ENCODE measurements at places on chromosomes 2 and 18.

DNA sequence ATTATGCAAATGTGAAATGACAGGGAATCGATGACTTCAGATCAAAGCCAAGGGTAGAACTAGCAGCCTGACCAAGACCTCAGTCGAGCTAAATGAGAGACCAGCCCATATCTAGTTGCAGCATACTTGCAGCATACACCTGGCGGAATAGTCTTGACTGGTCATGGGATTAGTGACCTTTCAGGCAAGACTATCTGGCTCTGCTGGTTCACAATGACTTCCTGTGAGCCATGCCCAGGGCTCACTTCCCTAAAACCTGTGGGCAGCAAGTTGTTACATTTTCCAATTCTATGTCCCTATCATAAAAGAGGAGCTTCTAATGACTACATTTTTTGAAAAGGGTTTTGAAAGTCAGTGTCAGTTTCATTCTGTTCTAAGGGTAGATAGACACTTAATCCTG, 1624.9 kb upstream of the CELF4 start:
- DNase-seq, result no peak

- no peak for DNase-seq
Measured at GRCh38 chr2:205827809-205828365, 145.6 kb downstream of the NRP2 start.

DNA sequence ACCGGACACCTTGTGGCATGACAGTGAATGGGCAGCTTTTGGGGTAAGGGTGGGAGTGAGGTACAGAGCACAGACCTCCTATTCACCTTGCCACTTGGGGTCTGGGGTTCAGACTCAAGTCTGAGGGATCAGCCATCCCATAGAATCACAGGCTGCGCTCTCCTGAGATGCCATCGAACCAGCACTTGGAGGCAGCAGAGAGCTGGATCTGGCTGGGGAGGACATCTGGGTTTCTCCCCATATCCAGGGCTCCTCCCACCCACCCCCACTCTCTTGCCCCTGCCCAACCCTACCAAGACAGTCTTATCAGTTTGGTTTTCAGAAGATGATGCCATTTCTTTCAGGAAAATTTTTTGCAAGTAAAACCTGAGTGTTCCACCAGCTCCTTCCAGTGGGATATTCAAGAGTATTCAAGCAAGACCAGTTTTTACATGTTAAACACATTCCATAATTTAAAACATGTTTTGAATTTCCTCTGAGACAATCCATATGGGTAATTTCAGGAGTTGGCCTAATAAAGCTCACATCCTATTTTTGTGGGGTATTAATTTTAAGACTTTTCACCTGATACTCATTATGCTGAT, 29.2 kb upstream of the TEX44 start:
- DNase-seq, result peak; percentile 66

DNA sequence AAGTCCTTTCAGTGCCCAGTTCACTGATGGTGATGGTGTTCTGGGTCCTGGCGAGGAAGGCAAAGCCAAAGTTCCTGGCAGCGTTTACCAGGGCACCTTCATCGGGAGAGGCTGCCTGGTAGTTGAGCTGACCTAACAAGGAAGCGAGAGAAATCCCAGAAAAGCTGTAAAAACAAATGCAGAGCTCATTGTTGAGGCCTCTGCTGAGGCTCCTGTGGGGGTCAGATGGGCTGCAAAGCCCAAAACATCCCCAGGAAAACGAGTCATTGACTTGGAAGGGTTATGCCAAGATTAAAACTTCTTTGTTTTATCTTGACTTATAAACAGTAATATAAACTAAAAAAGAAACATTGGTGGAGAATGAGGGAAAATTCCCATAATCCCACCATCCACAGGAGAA, 53.3 kb upstream of the NARS1 start:
- no peak for DNase-seq

DNA sequence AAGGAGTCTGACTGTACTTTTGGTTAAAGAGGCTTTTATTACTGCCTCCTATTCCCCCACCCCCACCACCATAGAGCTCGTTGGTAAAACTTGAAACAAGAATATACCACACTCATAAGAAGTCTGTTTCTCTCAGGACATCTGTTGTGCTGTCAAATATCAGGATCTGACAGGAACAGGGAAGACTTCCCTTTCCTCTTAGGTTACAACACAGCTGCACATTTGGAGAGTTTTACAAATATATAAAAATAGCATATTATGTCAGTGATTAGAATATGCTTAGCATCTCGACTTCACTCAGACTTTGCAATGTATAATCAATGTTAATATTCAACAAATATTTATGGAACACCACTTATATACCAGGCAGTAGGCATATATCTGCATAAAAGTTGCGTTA, 439.6 kb upstream of the REG3G start:
- DNase-seq, result no peak

DNA sequence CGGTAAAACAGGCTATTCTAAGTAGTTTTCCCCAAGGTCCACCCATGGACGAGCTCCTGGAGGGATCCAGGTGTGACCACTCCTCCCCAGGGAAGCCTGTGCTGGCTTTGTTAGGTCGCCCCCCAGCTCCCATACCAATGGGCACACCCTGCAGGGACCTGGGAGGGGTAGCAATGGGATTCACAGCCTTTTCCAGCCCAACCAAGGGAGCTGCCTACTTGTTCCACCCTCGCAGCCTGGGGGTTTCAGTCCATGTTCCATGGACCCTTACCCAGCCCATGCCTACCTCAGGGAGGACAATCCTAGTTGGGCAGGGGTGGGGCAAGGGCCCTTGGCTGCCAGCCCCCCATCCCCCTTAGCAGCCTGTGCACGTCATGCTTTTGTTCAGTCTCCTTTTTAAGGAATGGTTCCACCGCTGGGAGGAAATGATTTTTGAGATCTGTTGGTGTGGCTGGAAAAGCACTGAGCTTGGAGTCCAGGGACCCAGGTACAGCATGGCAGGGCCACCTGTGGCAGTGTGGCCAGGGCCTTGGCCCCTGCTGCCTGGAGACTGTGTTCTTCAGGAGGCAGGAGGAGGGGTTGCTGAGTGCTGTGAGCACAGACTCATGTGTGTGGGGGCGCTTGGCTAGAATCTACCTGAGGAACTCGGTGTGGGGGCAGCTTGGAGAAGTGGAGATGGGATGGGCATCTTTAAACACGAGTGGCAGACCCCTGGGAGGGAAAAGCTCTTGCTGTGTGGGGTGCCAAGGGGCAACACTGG, 166.8 kb downstream of the TWIST2 start:
- no peak for DNase-seq

DNA sequence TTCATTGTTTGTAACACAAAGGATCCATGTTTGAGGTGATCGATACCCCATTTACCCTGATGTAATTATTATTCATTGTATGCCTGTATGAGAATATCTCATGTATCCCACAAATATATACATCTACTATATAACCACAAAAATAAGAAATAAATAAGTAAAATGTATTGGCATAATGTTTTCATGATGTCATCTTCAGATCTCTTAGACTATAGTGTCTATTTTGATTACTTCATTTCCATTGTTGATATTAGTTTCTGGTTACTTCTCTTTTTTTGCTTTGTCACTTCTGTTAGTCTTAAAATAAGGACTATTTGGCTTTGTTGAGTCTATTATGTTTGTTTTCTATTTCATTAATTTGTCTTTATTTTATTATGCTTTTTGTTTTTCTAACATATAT, 109.7 kb downstream of the SLC39A10 start:
- DNase-seq, result no peak

GRCh38 chr2:25684577-25685473, 11.4 kb upstream of the DTNB start:
- DNase-seq, result no peak

DNA sequence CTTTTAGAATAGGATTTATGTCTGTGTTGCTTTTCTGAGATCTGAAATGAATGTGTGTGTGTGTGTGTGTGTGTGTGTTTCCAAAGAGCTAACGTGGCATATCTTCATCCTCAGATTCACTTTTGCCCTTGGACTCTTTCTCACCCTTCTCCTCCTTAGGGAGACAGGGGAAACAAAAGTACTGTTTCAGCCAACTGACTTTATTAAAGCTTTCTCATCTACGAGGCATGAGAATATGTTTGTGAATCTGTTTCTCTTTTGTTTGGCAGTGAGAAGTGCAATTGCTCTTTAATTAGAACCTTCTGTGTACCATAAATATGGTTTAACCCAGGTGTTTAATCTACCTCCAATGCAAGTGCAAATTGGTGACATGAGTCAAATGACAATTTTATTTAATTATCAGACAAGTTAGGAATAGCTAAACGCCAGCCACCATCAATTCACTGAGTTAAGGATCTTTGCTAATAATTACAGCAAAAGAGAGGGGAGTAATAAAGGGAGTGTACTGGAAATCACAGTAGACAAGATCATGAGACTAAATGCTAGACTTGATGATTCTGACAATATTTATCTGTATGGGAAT, 186.4 kb upstream of the COL3A1 start:
- peak; percentile 21 for DNase-seq

- DNase-seq, result peak; percentile 71
Measured at GRCh38 chr2:235669269-235669831, 175.5 kb downstream of the AGAP1 start.

DNA sequence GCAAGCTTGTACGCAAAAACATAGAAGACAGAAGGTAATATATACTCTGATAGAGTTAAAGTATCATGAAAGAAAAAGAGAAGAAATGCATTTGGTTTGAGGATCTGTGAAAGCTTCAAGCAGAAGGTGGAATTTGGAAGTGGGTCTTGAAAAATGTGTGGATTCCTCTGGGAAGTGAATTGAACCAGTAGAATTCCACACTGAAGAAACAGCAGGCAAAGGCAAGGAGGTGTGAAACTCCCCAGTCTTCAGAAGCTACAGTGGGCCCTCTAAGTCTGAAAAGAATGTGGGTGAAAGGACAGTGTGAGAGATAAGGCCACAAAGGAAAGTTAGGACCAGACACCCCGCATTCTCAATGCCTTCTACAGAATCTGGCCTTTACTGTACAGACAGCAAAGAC, 25.6 kb downstream of the COBLL1 start:
- no peak for DNase-seq

DNA sequence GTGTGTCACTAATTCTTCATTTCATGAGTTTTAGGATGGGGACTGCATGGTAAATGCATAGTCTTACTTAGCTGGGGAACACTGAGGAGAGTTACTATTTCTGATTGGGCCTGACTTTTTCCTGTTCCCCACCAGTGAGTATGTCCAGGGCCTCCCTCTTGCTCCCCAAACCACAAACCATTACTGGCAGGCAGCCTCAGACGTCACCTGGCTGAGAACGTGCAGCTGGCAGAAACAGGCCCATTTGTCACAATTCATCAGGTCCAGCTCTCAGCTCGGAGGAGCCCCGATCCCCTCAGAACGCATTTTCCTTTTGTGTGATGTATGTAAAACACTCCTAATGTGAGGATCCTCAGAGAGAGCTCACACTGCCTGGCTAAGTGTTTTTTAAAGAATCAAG, 71.7 kb upstream of the SIX3 start:
- no peak for DNase-seq

GRCh38 chr2:205564346-205565141, 117.8 kb upstream of the NRP2 start:
- DNase-seq, result no peak

- DNase-seq, result no peak
Measured at GRCh38 chr2:2466534-2466933, 135.5 kb upstream of the MYT1L start.

DNA sequence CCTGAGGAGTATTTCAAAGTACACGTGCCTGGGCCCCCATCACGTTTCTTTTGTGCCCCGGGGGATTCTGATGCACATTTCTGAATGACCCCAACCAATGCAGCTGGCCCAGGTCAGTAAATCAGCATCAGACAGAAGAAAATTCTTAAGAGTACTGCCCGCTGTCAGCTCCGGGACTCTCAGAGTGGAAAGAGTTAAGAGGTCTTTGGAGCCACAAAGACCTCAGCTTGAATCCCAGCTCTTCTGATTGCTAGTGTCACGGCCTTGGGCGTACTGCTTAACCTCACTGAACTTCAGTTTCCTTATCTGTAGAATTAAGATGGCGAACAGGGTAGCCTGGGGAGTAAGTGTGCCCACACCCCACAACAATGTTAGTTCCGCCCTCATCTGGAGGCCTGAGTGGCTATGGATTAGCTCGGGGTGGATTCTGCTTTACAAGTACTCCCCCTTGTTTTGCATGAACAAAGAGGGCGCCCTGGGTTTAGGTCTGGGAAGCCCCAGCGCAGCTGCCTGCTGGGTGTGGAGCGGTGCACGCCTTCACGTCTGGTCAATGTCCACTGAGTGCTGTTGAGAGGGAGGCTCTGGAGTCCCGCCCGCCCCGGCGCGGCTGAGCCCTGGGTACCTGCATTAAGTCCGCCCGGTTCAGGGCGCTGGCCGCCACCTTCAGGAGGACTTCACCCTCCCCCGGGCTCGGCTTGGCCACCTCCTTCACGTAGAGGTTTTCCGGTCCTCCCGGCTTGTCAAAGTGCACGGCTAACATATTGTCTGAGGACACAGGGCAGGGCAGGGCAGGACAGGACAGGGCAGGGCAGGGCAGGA, 858 bp downstream of the TP53I3 start:
- DNase-seq, result peak; percentile 84

GRCh38 chr18:32707586-32707985, 65.2 kb downstream of the KLHL14 start:
- no peak for DNase-seq

GRCh38 chr18:63619661-63620060, 24.4 kb downstream of the SERPINB4 start:
- no peak for DNase-seq

GRCh38 chr18:23910032-23910431, 104.5 kb upstream of the TTC39C start:
- DNase-seq, result no peak

- no peak for DNase-seq
Measured at GRCh38 chr18:5541644-5542043, 2.2 kb downstream of the EPB41L3 start.

DNA sequence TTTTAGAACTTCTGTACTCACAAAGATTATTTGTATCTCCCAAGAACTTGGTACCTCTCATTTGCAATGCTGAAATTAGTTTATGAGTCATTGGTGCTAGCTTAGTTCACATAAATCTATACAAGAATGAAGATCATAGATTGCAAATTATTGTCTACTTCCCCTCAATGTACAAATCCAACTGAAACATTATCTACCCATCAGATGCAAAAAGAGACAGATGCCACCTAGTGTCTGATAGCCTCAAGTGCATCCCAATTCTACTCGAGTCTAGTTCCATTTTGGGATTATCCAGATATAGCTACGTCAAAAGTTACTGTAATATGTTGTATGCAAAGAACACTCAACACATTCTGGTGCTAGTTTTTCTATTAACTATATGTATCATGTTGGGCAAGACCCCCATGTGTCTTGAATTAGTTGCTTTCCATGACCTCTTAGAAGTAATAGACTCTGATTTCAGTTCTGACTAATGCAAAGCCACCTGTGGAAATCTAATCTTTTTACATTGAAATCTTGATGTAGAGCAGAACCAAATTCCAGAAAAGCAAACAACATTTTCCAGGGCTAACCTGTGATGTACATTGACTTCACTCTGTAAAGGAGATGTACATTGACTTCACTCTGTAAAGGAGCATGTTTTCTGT, 210.0 kb downstream of the RBM43 start:
- DNase-seq, result peak; percentile 60

All from EL (cell line).